ENCODE measurements at places on chromosomes 2 and 18. TPM values are rescaled to one million over a fixed set of nuclear protein-coding genes. Genes with fewer than 3 reads are reported as not detected.

CYB5A gene
- total RNA-seq: 27.8 TPM

LONRF2 gene
- total RNA-seq: 0.02 TPM

TUBB8B gene
- total RNA-seq: not detected

COL5A2 gene
- total RNA-seq: 9.6 TPM

UGT1A8 gene
- under 0.01 TPM for total RNA-seq

TRIM43 gene
- not detected for total RNA-seq

CHMP1B gene
- total RNA-seq: 76.5 TPM

UGT1A3 gene
- total RNA-seq: 0.37 TPM

SLC5A7 gene
- not detected for total RNA-seq
